HepG2 (cell line): ENCODE measurements at places on chromosomes 6 and 20. TPM values are rescaled to one million over a fixed set of nuclear protein-coding genes. Genes with fewer than 3 reads are reported as not detected.

HCRTR2 gene
- total RNA-seq, result not detected in 2 replicates

GRCh38 chr6:39411465-39411864 lies 89.0 kb upstream of the KCNK16 start:
- H3K4me1 ChIP-seq, result 0 out of 2 replicates have a peak, but pooled peaks cover 3% of the 10 kb centered on the region
- no peak for DNase-seq
- no peak overlapping the region for H3K4me3 ChIP-seq
- no peak overlapping the region for H3K27ac ChIP-seq
- H3K27me3 ChIP-seq, result no peaks in the 10 kb centered on the region
- no peaks in the 10 kb centered on the region for H3K36me3 ChIP-seq

IPCEF1 gene
- total RNA-seq, result not detected in 2 replicates

- H3K4me1 ChIP-seq, result peaks cover 79% of the 10 kb centered on the region
- no peaks in the 10 kb centered on the region for H3K27me3 ChIP-seq
- no peak overlapping the region for H3K4me3 ChIP-seq
- peak; percentile 91 for DNase-seq
- H3K36me3 ChIP-seq, result peaks cover 3% of the 10 kb centered on the region
Measured at GRCh38 chr20:34713194-34713943, 9.2 kb downstream of the TP53INP2 start.

ZHX3 gene
- 11.7 and 13.0 TPM in 2 replicates for total RNA-seq

TMEM200A gene
- total RNA-seq, result not detected in 2 replicates

ARMH2 gene
- total RNA-seq, result not detected in 2 replicates

DNA sequence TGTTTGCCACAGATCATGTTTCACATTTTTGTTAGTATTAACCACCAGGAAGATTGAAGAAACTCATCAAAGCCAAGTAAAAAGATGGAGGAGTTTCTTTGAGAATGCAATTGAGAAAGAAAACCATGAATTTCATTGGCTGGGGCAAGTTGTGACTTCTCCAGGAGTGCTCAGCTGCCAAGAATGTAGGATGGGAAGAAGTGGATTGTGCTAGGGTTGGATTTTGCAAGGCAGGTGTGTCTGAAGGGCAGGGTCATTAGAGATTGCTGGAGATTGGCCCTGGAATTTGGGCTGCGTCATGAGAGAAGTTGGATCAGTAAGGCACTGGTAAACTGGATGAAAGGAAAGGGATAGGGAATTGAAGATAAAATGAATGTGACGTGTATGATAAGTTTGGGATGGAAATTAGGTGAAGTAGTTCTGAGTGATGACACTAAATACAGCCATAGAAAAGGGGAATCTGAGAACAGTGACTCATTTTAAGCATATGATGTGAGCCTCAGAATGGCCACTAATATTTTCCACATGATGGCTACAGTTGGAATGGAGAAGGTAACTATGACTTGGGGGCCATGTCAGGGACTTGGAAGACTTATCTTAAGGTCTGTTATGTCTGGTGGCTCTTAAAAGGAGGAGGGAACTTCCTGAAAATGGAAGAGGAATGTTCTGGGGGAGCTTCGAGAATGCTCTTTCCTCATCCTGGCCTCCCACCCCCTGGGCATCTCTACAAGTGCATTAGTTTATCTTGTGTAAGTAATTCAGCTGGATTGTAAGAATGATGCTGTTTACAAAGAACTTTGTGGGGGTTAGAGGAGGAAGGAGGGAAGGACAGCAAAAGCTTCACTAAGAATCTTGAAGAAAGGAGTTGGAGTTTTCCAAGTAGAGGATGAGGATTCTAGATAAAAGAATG lies 27.8 kb upstream of the ERVFRD-1 start:
- no peak overlapping the region for H3K27ac ChIP-seq
- H3K36me3 ChIP-seq, result peaks cover 6% of the 10 kb centered on the region
- no peak for DNase-seq
- H3K27me3 ChIP-seq, result no peaks in the 10 kb centered on the region
- H3K4me1 ChIP-seq, result peaks cover 11% of the 10 kb centered on the region
- no peak overlapping the region for H3K4me3 ChIP-seq

PCK1 gene
- 5.4 and 12.6 TPM in 2 replicates for total RNA-seq

GRCh38 chr6:31899882-31900722 lies 1.8 kb downstream of the ZBTB12 start:
- DNase-seq, result no peak
- peaks cover 51% of the 10 kb centered on the region for H3K4me1 ChIP-seq
- no peaks in the 10 kb centered on the region for H3K27me3 ChIP-seq
- no peak overlapping the region for H3K27ac ChIP-seq
- H3K4me3 ChIP-seq, result no peak overlapping the region
- H3K36me3 ChIP-seq, result peaks cover 4% of the 10 kb centered on the region; the same call in 1 of the 2 replicates
